Fibroblast of skin of scalp (primary cell): ENCODE measurements at places on chromosomes 13 and 19.

- DNase-seq: no peak
Observed at GRCh38 chr13:33011828-33012470, 4.3 kb upstream of the KL start.

DNA sequence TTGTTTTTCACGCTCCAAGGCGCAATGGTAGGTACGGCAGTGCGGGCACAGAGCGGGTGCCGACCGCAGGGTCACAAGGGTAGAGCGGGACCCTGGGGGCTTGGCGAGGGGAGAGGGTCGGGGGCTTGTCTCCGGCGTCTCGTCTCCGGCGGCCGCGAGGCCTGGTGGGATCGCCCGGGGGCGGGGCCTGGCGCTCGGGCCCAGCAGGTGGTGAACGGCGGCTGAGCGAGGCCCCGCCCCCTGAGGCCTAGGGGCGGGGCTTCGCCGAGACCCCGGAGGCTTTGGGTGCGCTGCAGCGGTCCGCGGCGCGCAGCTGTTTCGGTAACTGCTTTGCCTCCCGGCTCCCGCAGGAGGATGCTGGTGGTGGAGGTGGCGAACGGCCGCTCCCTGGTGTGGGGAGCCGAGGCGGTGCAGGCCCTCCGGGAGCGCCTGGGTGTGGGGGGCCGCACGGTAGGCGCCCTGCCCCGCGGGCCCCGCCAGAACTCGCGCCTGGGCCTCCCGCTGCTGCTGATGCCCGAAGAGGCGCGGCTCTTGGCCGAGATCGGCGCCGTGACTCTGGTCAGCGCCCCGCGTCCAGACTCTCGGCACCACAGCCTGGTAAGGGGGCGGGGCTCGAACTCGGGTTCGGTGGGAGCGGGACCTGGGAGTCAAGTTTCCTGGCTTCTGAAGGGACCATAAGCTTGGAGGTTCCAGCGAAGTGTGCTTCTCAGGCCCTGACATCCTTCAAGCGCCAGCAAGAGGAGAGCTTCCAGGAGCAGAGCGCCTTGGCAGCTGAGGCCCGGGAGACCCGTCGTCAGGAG is at the start of gene TSEN34:
Gene TSEN34, plus strand, starts transcription at position 298 of the 800 bp plus-strand sequence. Its CDS starts 57 bp downstream, at position 355.
- DNase-seq: peak; percentile 82

GRCh38 chr13:109541081-109541480 is 245.3 kb downstream of the IRS2 start:
- no peak for DNase-seq

GRCh38 chr19:33819880-33820781 is 23.5 kb downstream of the KCTD15 start:
- DNase-seq: peak; percentile 83

- DNase-seq: peak; percentile 11
Observed at GRCh38 chr19:52398081-52398441, 412 bp downstream of the ZNF528 start.

DNA sequence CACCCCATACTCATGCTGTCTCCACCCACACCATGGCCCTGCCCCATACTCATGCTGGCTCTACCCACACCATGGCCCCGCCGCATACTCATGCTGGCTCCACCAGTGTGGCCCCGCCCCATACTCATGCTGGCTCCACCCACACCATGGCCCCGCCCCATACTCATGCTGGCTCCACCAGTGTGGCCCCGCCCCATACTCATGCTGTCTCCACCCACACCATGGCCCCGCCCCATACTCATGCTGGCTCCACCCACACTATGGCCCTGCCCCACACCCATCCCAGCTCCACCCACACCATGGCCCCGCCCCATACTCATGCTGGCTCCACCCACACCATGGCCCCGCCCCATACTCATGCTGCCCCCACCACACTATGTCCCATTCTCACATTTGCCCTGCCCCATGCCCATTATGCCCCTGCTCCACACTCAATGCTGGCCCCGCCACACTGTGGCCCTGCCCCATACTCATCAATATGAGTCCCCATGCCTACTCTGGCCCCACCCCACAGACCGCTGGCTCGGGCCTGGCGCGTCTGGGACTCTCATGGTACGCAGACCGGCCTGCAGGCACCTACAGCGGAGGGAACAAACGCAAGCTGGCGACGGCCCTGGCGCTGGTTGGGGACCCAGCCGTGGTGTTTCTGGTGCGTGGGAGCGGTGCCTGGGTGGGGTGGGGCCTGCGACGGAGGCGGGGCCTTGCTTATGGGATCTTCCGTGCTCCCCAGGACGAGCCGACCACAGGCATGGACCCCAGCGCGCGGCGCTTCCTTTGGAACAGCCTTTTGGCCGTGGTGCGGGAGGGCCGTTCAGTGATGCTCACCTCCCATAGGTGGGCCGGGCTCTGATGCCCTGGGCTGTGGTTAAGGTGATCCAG is 3.7 kb upstream of the ARHGAP45 start:
- DNase-seq: no peak

DNA sequence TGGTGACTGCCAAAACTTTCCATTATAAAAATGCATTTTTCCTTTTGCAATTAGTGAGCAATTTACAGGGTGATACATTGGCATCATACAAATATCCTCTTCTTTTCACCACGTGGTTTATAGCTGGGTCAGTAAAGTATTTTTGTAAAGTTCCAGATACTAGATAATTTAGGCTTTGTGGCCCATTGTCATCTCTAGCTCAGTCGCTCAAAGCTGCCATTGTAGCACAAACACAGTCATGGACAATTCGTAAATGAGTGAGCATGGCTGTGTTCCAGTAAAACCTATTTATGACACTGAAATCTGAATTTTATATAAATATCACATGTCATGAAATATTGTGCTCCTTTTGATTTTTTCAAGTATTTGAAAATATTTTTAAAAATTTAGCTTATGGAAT is 162.9 kb downstream of the USP12 start:
- DNase-seq: no peak

DNA sequence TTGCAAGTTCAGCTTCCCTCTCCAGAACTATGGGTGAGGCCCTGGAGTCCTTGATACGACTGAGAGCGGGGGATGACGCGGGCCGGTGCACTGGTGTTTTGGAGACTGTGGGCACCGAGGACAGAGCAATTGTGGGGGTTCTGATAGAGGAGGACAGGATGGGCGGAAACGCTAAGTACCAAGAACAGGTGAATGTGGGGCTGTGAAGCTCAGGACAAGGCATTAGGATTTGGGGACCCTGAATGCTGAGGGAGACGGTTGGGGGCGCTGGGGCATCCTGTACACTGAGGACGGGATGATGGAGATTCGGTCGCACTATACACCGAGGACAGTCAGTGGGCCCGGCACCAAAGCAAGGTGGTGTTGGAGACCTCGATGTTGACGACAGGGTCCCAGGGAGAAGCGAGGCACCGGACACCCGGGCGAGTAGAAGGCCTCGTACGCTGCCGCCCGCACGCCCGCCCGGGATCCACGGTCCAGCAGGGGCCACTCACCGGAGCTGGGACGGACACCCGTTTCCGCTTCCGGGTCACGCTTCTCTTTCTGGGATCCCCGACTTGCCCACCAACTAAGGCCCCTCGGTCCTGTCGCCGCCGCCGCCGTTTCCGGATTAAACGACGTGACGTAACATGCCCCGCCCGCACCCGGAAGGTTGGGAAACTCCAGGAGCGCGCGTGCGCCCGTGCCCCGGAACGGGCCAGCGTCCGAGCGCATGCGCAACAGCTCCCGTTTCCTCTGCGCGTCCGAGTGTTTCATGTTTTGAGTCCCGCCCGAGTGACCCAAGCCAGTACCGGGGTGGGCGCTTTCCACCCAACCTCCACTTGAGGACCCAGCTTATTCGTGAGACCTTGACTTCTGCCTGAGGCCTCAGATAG is at the start of gene CHMP2A:
Gene CHMP2A, minus strand, starts transcription at position 612 of the 875 bp plus-strand sequence. CDS start 893 bp downstream, outside the sequence.
- DNase-seq: peak; percentile 98

GRCh38 chr13:50990818-50991506 is 81.4 kb downstream of the RNASEH2B start:
- DNase-seq: peak; percentile 13

DNA sequence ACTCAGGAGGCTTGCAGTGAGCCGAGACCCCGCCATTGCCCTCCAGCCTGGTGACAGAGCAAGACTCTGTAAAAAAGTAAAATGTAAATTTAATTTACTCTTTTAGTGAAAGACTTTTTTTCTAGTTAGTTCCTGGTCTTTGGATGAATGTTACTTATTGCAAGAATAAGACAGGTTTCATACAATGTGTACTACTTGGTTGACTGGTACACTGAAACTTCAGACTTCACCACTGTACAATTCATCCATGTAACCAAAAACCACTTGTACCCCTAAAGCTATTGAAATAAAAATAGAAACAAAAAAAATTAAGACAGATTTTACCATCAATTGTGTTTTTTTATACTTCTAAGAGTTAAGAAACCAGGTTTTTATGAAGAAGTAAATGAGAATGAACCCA is 35.5 kb downstream of the GPALPP1 start:
- no peak for DNase-seq

GRCh38 chr13:65724226-65724625 is 1505.9 kb downstream of the PCDH9 start:
- peak; percentile 84 for DNase-seq

DNA sequence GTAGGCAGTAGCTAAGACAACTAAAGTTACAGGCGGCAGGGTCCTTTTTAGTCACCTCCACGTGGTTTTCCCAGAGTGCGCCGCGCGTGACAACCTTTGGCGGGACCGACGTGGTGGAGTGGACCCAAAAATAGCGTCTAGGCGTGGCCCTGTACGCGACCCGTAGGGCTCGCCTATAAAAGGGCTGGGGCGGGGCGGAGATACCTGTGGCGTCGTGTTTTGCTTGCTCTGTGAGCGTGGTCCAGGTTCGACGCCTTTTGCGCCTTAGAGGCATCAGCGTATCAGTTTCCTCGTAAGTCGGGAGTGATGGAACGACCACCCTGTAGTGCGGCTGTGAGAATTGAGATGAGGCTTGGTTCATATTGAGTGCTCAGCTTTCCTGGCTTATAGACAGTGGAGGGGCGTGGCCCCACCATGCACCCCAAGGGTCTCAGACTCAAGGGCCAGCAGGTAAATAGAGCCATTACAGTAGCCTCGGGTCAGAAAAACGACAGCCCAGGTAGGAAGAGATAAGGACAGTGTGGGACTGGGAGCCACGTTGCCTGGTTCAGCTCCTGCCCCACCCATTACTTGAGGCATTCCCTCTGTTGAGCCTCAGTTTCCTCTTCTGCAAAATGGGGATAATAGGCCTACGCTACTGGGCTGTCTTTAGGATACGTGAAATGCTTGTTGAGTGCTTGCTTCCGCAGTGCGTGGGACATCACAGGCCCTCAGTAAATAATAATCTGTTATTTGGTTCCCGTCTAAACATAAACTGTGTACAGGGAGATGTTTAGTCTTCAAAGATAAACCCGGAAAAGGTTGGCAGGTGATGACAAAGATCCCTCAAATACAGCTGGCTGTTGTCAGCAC is 693 bp upstream of the TMED1 start:
- DNase-seq: peak; percentile 91

GRCh38 chr13:44294876-44295275 is 78.7 kb upstream of the SERP2 start:
- no peak for DNase-seq

DNA sequence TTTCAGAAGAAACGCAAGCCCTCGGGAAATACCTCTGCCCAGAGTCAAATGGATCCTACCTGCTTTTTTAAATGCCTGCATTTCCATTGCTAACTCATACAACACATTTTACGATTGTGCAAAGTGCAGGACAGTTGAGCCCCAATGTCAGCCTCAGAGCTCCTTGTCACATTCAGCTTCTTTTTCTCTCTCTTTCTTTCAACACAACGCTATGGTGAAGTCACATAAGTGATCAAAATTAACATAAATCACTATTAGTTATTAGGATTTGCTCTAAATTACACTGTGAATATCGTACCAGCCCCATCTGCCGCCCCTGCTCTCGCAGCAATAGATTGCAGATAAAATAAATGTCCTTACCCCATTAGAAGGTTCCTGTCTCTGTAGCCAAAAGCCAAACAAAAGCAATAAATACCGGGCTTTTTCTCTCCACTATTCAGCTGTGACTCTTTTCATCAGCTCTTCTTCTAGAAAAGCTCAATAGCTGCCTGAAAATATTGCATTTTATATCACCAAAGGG is 8.8 kb downstream of the POU4F1 start:
- DNase-seq: no peak

DNA sequence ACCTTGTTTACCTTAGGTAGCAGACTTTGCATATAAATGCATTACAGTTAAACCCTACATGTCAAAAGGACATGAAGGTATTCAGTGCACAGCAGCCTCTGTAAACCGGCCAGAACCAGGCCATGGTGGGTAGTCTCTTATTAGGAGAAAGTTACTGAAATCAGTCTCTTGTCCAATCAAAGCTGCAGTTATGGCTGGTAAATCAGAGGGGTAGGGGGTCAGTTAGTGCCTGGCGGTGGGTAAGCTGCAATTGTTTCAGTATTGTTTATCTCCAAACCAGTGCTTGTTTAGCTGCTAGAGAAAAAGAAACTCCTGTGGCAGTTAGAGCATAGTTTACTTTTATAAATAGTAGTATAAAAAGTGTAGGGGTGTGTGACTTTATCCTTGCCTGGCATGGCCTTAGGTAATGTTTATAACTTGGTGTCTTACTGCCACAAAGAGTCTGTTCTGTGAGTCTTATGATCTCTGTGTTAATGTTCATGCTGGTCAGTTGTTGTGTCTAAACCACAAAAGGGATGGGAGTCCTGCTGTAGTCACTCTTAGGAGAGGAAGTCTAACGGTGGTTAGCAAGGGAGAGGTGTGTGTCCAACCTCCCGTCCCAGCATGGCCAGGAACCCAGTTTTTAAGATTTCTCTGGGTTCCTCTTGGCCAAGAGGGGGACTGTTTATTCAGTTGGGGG is 28.0 kb downstream of the CHST8 start:
- no peak for DNase-seq
